ENCODE measurements at places on chromosomes 1 and 21.

- no peak for DNase-seq
These were observed 25.6 kb downstream of the PODN start for GRCh38 chr1:53087332-53088285.

- DNase-seq, result no peak
These were observed 55.3 kb downstream of the GIPC2 start for GRCh38 chr1:78101051-78101450.

DNA sequence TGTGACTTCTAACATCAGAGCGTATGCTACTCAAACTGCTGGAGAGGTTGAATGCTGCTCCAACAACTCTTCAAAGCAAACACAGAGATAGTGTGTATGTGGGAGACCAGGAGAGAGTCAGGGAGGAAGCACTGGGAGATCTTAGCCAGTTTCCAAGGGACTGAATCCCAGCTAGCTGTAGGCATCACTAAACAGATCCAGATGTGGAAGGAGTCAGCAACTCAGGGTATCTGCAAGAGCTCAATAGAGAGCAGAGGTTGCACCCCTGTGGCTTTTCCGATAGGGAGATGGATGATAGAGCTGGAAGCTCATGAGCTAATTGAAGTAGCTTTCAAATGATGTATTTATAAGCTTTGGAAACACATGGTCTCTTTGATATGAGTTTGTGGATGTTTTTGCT is 168.9 kb upstream of the HOOK1 start:
- DNase-seq, result no peak

DNA sequence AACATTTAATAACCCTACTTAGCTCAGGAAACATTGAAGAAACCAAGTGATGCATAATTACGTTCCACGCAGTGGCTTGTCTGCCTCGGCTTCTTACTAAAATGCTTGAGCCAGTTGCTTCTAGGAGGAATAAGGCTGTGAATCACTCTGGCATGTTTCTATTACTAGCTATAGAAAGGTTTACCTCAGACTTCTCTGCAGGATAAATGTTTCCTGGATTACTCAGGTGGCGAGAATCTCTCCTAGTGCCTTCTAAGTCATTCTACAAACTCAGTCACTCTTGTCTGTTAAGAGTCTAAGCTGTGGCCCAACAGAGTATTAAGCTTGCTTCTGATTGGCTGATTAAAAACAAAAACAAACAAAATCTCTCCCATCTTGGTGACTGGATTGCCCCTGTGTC is 92.0 kb upstream of the RALGPS2 start:
- no peak for DNase-seq

GRCh38 chr1:145758116-145758515 is 38.8 kb downstream of the CD160 start:
- DNase-seq, result no peak

DNA sequence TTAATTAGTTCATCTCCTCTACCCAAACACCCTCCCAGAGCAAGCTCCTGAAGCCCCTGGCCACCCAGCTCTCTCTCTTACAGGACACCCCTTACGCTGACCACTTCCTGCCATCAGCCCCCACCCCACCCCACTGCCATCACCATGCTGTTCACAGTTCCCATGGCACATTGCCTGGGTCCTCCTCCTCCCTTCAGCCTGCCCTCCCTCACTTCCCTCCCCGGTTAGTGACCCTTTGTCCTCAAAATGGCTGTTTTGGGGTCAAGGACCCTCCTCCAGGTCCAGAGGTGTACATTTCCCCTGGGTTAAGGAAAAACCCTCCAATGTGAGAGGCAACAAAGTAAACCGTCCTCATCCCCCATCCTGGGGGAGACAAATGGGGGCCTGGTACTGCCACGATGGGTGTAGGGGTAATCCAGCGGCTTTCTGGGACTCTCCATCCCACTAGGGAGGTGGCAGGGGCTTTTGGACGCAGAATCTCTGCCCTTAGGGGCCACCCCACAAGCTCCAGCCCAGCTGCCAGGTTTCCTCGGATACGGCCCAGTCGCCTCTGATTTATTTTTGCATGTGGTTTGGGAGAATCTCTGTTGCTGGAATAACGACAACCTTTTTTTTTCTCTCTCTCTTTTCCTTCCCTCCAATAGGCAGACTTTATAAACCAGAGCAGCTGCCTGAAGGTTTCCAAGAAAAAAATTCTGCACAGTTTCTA is 8.5 kb downstream of the CAMK2N1 start:
- DNase-seq, result no peak

- no peak for DNase-seq
These were observed 2.0 kb downstream of the ARHGAP29 start for GRCh38 chr1:94235189-94236012.

GRCh38 chr1:117928881-117929342 is 509 bp downstream of the GDAP2 start:
- DNase-seq, result peak; percentile 1

DNA sequence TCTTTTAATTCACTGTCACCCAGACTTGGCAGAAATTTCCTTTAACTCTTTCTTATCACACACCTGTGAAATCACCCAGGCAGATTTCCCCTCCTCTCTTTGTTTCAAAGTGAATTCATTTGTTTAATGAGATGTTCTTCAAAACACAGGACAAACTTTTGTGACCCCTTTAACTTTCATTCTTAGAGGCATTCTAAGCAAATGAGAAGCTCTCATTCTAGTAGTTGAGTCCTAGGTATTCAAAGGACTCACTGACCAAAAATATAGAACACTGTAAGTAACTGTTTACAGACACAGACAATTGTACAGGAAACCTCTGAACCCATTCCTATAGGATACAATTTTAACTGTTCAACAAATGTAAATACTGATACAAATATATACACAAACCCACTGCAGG is 16.9 kb downstream of the LRRC8C start:
- no peak for DNase-seq

DNA sequence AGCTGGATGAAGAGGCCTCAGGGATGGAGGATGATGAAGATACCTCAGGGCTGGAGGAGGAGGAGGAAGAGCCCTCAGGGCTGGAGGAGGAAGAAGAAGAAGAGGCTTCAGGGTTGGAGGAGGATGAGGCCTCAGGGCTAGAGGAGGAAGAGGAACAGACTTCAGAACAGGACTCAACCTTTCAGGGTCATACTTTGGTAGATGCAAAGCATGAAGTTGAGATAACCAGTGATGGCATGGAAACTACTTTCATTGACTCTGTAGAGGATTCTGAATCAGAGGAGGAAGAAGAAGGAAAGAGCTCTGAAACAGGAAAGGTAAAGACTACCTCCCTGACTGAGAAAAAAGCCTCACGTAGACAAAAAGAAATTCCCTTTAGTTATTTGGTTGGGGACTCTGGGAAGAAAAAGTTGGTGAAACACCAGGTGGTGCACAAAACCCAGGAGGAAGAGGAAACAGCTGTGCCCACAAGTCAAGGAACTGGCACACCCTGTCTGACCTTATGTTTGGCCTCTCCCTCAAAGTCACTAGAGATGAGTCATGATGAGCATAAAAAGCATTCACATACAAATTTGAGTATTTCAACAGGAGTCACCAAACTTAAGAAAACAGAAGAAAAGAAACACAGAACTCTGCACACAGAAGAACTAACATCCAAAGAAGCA is 15.4 kb downstream of the L1TD1 start:
- DNase-seq, result no peak

DNA sequence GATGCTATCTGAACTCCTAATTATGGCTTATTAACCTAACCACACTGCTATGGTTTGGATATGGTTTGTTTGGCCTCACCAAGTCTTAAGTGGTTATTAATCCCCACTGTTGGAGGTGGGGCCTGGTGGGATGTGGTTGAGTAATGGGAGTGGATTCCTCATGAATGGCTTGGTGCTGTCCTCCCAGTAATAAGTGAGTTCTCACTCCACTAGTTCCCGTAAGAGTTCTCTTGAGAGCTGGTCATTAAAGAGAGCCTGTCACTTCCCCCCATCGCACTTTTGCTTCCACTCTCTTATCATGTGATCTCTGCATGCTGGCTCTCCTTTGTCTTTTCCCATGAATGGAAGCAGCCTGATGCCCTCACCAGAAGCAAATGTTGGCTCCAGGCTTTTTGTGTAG is 328.8 kb downstream of the PLA2G4A start:
- no peak for DNase-seq

DNA sequence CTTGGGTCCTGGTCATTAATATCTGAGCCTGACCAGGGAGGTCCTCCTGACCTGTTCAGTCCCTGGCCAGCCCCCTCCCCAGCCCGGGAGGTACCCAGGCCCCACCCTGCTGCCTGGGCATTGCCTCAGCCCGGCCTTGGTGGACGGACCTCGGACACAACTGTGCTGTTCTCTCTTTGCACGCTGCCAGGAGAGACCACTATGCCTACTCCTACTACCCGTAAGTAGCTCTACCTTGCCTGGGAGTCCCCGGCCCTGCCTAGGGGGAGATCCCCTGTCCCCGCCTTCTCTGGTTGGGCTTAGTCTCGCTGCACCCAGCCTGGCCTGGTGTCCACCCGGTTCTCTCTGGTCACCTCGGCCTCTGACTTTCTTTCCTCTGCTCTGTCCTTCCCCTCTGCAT is 53.2 kb downstream of the PTPRU start:
- no peak for DNase-seq

GRCh38 chr21:38771536-38771935 is 34.2 kb upstream of the ETS2 start:
- DNase-seq, result no peak

DNA sequence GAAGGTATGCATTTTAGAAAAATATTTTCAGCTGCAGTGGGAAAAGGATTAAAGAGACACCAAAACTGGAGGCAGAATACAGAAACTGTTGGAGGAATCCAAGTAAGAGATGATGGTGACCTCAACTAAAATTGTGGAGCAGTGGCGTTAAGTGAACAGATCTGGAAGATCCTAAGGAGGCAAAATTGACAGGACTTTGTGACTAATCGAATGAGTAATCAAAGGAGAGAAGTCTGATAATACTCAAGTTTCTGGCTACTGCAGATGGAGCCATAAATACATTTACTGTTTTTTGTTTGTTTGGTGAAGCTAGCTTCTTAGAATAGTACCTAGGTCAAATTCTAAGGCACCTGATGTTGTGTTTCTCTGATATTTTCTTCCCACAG is 3.1 kb downstream of the CTBS start:
- no peak for DNase-seq

GRCh38 chr1:108192581-108192980 is 7.6 kb downstream of the SLC25A24 start:
- no peak for DNase-seq

DNA sequence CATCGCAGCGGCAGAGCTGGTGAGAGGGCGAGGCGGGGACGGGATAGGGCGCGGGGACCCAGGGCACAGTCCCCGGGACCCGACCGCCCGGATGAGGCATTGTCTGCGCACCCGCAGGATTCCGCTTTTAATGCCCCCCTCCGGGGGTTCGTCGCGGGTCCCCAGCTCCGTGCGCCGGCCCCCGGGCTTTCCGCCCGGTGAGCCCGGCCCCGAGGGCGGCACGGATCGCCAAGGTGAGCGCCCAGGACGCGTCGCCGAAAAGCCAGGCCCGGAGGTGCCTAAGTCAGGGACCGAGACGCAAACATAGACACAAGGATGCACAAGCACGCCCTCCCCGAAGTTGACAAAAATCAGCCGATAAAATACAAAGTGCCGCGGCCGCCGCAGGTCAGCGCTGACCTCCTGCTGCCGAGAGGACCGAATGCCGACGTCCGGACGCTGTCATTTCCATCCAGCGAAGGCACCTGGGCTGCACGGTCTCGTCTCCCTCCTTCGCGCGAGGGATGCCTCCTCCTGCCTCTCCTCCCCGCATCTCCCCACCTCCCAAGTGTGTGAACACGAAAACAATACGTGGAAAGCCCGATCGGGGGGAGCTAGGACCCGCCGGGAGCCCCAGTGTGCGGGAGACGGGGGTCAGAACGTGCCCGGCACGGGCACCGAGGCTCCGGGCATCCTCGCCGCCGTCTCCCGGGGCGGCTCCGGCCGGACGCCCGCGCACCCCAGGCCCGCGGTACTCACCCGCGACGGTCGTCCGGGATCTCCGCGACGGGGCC is 101.1 kb upstream of the SOD1 start:
- no peak for DNase-seq

- no peak for DNase-seq
These were observed 31.6 kb upstream of the C1orf146 start for GRCh38 chr1:92186081-92186480.

- no peak for DNase-seq
These were observed 21.3 kb downstream of the DMBX1 start for GRCh38 chr1:46510998-46511365.

DNA sequence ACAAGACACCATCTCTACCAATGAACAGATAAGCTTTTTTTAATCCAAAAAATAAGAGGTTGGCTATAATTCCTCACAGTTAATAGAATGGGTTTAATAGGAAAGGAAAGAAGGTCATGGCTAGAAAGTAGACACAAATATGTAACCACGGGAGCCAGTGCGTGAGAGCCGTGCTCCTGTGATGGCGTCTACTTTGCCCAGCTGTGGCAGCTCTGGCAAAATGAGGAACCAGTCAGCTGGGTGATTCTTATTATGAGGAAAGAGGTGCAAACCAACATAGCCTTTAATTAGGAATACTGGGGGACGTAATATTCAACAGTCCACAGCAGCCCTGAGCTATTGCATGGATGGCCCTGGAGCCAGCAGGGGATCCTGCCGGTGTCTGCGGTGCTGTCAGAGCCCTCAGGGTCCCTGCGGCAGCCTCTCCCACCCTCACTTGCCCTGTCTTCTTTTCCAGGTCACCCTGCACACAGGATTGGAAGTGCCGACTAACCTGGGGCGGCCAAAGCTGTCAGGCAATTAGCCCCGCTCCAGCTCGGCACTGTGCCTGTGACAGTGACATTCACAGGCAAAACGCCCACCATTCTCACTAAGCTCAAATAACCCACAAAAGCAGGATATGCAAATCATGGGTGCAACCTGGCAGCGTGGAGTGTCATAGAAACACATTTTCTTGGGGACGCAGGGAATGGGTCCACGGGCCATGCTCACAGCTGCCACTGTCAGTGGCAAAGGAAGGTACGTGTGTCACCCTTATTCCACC is 25.9 kb upstream of the GNPAT start:
- DNase-seq, result no peak

GRCh38 chr1:15326691-15327588 is 79.9 kb downstream of the FHAD1 start:
- DNase-seq, result no peak

GRCh38 chr1:234108921-234109320 is 204.4 kb downstream of the SLC35F3 start:
- no peak for DNase-seq

DNA sequence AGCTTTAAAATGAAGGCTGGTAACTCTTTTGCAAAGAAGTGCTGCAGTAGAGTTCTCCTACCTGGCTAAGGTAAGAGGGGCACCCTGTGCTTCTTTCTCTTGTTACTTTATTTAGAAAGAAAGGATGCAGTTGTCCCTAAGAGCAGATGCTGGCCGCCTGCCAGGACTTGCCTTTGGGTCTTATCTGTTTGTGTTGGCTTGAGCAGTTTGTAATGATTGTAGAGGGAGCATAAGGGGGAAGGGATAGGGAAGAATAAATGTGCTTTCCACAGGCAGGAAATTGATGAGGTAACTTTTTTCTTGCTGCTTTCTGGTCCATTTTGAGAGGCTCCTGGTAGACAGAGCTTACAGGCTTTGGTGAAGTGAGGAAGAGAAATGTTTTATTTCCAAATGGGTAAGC is 229.6 kb downstream of the HHAT start:
- DNase-seq, result no peak

GRCh38 chr1:219419860-219420259 is 193.0 kb downstream of the ZC3H11B start:
- no peak for DNase-seq

GRCh38 chr21:40829791-40830190 is 17.2 kb downstream of the DSCAM start:
- DNase-seq, result no peak
